ENCODE measurements at places on chromosomes 5 and 9.

DNA sequence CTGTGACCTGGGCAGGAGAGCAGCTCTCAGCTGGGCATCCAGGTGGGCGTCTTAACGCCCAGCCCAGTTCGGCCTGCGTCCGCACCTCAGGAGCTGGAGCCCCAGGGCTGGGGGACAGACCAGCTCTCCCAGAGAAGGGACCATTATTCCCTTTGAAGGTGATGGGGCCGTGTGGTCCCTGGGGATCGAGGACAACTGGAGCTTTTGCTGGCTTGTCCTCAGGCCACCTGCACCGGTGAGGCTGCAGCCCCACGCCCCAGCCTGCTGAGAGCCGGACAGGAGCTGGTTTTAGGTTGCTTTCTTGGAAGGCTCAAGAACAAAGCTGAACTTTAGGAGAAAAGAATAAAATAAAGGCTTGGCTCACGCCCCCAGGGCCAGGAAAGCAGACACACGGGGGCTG lies 40.9 kb downstream of the NACC2 start:
- DNase-seq, result no peak

DNA sequence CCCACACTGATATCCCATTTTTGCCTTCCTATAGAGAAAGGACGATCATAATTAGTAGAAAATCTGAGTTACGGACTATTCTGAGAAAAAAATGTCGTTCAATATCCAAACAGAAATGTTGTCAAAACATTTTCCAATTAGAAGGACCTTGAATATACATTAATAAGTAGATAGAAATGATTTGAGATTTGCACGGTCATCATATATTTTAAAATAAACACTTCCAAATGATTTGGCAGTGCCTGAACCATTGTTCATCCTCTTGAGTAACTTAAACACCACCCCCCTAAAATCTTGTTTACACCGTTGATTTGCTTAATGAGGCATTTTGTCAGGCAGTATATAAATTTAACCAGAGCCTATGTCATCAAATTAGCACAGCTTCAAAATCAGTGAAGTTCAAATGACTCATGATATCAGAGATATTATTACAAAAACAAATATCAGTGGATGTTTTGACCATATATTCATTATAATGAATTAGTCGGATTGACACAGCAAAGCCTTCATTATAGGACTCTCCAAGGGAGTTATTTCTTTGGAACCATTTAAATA lies 105.0 kb downstream of the ACTL7B start:
- DNase-seq, result peak; percentile 23

- DNase-seq, result peak; percentile 86
Observed at GRCh38 chr5:181133610-181134231, 2.8 kb upstream of the OR2V1 start.

DNA sequence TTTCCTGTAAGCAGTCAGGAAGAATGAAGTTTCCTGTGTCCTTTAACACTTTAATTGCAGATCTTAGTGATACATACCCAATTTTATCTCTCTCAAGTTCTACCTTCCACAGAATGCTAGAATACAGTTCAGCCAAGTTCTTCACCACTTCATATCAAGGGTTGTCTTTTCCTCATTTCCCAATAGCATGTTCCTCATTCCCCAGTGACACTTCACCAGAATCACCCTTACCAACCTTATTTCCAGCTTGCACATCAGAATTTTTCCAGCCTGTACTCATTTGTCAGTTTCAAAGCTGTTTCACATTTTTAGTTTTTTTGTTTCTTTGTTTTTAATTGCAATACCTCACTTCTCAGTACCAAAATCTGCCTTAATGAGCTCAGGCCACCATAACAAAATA lies 126.1 kb downstream of the ESM1 start:
- no peak for DNase-seq

GRCh38 chr5:3778000-3778550 lies 182.4 kb downstream of the IRX1 start:
- DNase-seq, result no peak

DNA sequence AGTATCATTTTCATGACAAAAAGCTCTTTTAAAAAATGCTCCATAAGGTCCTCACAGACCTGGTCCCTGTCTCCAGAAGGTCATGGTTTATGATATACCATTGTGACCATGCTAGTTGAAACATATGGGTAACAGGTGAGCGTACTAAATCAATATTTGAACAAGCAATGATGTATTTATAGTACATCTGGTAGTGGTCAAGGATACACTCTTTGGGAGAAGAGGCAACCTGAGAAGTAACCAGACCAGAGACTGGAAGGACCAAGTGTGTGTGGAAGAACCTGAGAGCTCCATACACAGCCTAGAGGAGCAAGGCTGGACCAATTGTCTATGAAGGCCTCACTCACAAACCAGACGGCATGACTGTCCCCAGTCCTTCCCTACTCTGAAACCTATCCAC lies 55.1 kb downstream of the LHFPL2 start:
- no peak for DNase-seq

DNA sequence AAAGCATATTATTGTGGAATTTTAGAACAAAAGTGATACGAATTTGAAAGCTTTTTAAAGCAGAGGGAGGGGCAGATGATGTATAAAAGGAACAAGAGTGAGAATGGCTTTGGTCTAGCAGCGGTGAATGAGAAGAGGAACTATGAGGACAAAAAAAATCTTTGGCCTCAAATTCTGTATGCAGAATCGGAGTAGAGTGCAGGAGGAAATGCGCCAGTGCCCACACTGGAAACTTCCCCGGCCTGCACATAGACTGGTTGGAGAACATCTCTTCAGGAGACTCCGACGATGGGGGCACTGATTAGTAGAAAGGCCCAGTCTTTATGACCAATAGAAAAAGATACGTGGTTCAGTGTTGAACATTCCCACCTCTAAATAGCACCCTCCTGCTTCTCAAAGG lies 51.3 kb downstream of the SLC46A2 start:
- DNase-seq, result no peak

GRCh38 chr9:123419091-123419490 lies 63.1 kb downstream of the CRB2 start:
- no peak for DNase-seq

DNA sequence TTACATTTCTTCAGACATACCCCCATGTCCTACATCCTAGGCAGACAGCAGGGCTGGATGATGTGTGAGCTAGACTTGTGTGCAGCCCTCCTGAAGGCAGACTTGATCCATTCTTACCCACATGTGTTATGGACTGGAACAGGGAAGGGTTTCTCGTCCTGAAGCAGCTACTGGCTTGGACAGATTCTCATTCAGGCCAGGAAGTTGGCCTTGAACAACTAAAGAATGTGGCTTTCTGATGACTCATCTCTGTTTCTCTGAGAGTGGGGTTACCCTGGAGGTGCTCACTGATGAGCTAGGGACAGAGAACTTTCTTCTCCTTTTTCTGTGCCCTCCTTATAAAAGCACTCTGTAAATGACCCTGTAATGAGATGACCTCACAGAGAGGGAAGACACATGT lies 246.5 kb downstream of the PCSK5 start:
- DNase-seq, result peak; percentile 77

- no peak for DNase-seq
Observed at GRCh38 chr9:33443464-33444154, 3.8 kb downstream of the AQP3 start.

GRCh38 chr9:94824913-94825610 lies 98.6 kb downstream of the AOPEP start:
- no peak for DNase-seq

GRCh38 chr5:180823346-180823745 lies 20.7 kb upstream of the MGAT1 start:
- DNase-seq, result no peak

- DNase-seq, result peak; percentile 6
Observed at GRCh38 chr5:31993165-31993961, 180.8 kb downstream of the GOLPH3 start.

GRCh38 chr5:30502277-30502676 lies 691.2 kb upstream of the CDH6 start:
- peak; percentile 26 for DNase-seq

DNA sequence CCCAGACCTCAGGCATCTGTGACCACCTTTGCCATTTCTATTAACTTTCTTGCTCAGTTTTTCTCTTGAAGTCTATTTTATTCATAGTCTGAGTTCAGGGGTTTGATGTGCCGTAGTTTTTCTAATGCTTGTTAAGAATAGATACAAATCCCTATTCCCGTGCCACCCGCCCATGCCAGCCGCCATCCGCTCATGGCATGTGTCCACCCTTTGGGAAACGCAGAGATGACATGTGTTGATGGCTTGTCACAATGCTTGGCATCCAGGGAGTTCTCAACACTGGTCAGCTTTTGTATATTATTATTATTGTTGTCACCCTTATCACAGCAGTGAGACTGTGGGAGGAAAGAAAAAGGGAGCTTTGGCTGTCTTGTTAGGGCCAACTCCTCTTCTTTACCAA lies 17.3 kb upstream of the ANGPTL2 start:
- DNase-seq, result no peak

DNA sequence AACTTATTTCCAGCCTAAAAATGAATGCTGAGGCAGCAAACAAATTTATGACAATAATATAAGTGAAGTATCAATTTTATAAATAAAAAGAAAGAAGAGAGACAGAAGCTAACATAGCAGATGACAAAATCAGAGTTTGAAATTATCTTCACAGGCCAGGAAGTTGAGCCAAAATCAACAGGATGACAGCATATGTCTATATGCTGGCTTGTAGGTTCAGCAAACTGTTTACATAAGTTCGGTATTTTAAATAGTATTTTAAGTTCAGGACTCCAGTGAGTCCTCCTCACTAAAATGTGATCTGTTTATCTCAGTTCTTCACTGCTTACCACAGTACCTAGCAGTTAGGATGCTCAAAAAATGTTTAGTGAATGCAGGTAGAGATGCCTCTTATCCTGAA lies 359.6 kb upstream of the SMC2 start:
- DNase-seq, result no peak

GRCh38 chr9:90680534-90680933 lies 37.9 kb upstream of the DIRAS2 start:
- no peak for DNase-seq

DNA sequence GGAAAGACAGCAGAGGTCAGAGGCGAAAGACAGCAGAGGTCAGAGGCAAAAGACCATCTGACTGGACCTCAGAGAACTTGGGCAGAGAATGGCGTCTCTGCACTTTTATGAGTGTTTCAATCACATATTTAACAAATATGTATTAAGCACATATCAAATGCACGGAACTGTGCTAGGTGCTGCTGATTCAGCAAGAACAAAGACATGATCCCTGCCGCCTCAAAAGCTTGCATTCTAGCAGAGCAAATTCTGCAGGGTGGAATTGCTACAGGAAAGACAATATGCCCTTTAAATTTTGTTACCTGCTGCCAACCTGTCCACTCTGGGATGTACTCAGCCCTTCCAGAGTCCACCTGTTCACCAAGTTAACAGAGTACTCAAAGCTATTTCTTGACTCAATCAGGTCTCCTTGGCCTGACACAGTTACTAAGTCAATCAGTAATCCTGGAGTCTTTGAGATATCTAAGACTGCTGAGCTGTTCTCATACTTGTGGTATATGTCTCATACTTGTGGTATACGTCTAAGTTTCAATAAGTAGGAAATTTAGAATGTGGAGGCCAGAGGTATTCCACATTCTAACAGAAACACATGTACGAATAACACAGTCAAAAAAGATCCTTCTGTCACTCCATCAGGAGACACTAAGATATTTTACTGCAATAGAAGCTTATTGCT lies 131.8 kb downstream of the GNAQ start:
- DNase-seq, result peak; percentile 64

GRCh38 chr5:122774861-122775549 lies at the start of gene SNX2:
TSS of gene SNX2 (plus strand) at chr5:122775080. CDS start at chr5:122775104, 24 bp downstream.
- peak; percentile 85 for DNase-seq

DNA sequence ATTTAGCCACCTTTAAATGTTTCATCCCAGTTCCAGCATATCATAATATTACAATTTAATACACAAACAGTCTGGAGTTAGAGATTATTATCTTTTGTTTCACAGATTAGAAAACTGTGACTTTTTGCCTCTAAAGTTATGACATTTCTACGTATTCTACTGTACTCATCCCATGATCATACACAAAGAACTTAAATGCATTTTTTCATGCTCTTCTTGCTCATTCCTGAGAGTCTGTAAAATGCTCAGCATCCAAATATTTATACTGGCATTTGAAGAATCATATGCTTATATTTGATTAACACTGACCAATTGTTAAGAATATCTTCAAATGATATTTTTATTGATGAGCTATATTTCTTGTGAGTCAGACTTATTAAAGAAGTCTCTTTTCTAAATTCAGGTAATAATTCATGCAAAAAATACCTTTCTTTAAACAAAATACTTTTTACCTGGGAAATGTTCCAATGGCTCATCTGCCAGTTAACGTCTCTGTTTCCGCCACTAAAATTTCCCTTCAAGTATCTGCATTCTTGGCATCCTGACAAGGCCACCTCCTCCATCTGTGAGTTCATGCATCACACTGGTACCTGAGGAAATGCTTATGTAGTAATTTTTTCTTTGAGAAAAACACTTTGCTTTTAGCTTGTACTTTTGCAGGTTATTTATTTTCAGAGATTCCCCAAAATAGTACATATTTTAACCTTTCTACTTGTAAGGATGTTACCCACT lies 139.6 kb upstream of the RASA1 start:
- DNase-seq, result peak; percentile 56

Data from fibroblast of lung (primary cell).